Foreskin melanocyte (primary cell): ENCODE measurements at places on chromosomes 6 and 20.

DNA sequence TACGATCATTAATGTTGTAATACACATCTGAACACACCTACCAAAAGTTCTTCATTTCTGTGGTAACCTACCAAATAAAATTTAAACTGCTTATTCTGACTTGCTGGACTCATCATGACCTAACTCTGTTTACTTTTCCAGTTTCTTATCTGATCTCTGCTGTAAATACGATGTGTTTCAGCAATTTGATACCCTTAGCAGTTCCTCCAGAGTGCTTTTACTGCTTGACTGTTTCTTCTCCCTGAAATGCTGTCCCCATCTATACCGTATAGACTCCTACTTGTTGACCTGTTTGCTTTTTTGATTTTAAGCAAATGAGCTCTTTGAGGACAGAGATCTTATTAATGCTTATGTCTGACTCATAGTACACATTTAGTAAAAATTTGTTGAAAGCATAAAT is 119.5 kb downstream of the SCAF8 start:
- DNase-seq: no peak

GRCh38 chr6:7153789-7154188 is 46.0 kb downstream of the RREB1 start:
- no peak for DNase-seq

DNA sequence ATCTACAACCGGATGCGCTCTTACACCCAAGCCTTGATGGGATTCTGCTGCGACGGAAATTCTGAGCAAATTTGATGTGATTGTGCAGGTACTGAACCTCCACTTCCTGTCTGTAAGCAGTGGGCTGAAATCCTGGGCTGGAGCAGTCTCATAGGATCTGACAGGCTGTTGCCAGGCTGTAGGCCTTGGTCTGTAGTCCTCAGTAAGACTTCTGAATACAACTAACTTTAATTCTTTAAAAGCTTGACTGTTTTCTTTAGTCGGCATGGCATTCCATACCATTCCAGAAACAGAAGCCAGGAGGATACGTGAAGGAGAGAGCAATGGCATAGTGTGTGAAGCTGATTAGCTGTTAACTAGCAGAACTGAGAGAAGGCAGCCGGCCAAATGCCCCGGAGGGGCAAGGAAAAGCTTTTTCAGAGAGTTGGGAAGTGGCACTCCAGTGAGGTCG is 68.3 kb downstream of the ADTRP start:
- peak; percentile 73 for DNase-seq

DNA sequence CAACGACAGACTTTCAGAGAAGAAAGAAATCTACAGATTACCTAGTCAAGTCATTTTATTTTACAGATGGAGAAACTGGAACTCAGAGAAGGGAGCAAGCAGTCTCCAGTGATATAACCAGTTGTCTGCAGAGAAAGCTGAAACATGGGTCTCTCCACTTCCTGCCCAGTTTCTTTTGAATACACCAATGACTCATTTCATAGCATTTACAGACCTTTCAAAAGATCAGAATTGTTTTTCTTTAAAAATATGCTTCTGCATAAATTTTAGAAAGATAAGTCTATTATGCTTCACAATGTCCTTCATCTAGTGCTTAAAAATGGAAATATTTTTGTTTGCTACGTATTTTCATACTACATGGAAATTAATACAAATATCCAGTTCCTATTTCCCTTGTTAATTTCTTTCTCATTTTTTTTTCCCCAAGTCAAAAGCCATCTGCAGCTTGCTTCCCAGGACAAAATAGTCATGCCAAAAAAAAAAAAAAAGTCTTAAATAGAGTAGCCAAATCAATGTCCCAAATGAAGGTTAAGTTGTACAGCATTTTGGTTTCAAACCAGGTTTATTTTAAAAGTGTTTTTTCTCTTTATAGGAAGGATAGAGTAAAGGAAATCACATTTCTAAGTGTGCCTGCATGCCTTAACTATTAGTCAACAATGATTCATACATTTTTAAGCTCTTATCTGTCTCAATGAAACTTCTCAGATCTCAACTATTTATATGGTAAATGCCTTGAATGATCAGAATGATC is 36.9 kb downstream of the ARHGAP18 start:
- DNase-seq: peak; percentile 76

- DNase-seq: peak; percentile 72
Observed at GRCh38 chr20:58634521-58635278, 16.4 kb upstream of the STX16 start.

DNA sequence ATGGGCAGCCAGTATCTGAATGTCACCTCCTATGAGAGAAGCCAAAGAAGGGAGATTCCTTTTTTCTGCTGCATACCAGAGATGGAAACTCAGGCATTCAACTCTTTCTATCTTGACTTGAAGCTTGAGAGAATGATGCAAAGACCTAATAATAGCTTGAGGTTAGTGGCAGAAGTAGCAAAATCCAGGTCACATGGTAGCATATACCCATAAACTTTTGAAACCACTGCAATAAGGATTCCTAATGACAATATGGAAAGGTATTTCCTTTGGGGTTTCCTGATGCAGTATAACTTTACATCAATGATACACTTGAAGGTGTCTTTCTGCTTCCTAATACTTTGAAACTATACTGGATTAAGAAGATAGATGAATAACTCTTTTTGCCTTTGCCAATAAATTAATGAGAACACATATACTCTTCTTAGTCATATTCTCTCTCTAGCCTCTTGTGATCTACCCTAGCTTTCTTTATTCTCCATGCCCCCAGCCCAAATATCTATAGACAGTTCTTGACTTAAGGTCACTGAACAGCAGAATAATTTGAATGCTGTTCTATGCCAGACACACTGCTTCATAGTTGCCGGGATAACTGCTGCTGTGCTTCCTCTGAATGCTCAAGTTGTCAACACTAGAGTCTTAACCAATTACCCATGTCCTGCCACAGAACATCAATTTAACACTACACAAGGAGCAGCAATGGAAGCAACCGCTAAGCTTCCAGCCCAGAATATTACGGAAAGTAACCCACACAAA is 155.5 kb upstream of the SIM1 start:
- DNase-seq: no peak

GRCh38 chr6:35774116-35774794 is 2.1 kb upstream of the CLPSL2 start:
- no peak for DNase-seq

- DNase-seq: no peak
Observed at GRCh38 chr6:142735204-142735603, 209.8 kb downstream of the HIVEP2 start.

DNA sequence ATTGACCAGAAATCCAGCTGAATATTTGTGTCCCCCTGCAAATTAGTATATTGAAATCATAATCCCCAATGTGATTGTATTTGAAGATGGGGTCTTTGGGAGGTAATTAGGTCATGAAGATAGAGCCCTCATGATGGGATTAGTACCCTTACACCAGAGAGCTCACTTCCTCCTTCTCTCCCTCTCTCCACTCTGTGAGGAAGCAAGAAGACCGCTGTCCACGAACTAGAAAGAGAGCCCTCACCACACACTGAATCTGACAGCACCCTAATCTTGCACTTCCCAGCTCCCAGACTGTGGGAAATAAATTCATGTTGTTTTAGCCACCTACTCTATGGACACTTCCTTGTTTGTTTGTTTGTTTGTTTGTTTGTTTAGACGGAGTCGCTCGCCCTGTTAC is 11.9 kb upstream of the PLAGL1 start:
- DNase-seq: no peak

GRCh38 chr6:100880149-100880852 is 828 bp downstream of the ASCC3 start:
- DNase-seq: no peak

GRCh38 chr6:16595514-16596120 is 165.6 kb downstream of the ATXN1 start:
- no peak for DNase-seq

GRCh38 chr6:107600121-107600520 is 110.2 kb downstream of the SOBP start:
- DNase-seq: no peak

DNA sequence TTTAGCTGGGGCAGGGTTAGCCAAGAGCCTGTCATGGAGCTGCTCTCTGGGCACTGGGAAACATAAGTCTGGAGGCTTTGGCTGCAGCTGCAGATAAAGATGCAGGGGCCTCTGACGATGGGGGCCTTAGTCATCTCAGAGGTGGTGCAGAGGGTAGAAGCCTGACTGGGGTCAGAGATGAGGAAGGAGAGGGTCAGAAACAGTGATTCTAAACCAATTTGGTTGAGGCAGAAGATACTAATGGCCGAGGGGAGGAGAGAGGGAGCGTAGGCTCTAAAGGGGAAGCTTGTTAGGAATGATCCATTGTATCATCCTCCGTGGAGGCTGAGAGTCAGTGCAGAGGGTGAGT is 33.8 kb downstream of the PLEKHG1 start:
- no peak for DNase-seq

GRCh38 chr6:767755-768512 is 75.0 kb upstream of the EXOC2 start:
- no peak for DNase-seq

- DNase-seq: no peak
Observed at GRCh38 chr20:34904202-34904621, 27.8 kb downstream of the ACSS2 start.

- peak; percentile 28 for DNase-seq
Observed at GRCh38 chr20:50746138-50746940, 15.0 kb downstream of the PARD6B start.

DNA sequence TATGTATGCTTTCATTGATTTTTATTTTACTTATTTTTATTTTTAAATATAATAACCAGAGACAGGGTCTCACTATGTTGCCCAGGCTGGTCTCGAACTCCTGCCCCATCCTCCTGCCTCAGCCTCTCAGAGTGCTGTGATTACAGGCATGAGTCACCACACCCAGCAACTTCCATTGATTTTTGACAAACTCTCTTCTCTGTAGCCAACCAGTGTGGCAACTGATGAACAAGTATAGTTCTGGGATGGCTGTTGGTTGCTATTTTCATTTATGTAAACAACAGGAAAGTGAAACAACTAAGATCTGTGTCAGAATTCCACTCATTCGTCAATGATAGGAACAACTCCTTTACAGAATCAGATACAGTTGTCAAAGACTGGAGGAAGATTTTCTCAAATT is 356.7 kb upstream of the JARID2 start:
- no peak for DNase-seq

GRCh38 chr20:24153101-24154040 is 164.8 kb upstream of the GGTLC1 start:
- no peak for DNase-seq

DNA sequence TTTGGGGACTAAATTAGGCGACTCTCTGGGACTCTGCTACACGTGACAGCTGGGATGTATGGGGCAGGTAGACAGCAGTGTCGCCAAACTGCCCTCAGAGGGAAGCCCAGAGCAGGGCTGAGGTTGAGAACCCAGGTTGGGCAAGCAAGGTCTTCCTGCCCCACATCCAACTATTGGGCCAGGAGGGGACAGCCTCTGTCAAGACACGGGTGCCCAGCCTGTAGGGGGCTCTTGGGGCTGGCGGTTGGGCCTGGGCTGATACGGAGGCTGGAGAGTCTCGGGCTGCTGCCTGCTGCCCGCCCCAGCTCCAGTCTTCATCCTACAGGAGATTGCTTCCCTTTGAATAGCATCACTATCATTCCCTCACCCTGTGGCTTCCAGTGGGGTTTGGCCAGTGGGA is 33.3 kb downstream of the CPNE5 start:
- no peak for DNase-seq

- DNase-seq: no peak
Observed at GRCh38 chr20:36653456-36653855, 7.5 kb upstream of the SLA2 start.

DNA sequence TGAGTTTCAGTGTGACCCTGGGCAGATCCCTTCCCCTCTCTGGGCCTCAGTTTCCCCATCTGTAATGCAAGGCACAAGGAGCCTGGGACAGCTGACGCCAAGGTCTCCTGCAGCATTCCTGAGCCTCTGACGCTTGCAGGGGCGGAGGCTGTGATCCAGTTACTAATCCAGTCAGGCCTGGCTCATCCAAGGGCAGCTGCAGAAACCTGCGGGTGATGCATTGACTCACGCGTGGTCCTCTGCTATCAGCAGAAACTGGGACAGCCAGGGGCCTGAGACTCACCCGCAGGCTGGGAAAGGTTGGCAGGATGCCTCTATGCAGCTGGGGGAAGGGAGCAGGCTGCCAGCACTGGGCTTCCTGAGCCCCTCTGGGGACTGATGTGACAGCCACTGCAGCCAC is 65.0 kb upstream of the SIRPA start:
- no peak for DNase-seq

GRCh38 chr20:13671916-13672378 is 33.2 kb upstream of the TASP1 start:
- DNase-seq: no peak

DNA sequence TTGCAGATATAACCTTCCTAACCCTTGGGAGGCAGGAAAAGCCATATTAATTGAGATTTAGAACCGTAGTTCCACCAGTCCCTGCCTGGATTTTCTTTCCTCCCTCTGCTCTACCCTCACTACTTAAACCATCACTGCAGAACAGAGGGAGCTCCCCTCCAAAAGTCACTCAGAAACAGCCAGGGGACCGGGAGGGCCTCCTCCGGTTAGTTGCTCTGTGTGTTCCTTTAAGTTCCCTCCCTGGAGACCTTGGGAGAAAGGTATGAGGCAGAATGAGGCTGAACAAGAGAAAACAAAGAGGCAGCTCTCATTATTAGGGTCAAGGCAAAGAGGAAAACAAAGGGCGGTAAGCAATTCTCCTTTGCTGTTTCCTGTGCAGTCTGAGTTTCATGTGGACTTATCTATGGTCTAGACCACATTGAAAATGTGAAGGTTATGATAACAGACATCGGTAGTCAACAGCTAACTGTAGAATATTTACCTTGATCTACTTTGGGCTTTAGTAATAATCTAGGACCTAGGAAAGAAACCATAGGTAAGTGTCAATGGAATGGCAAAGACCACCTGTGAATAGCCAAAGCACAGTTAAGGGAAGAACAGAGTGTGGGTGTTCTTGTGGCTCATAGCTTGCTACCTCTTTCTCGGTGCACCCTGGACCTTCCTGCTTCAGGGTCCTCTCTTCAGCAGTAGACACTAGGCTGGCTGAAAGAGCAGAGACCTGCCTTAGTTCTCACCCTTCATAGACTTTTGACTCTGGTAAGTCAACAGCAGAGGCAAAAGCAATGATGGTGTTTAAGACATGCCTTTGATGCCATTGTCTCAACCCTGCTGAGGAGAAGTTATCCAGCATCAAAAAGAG is 250.9 kb upstream of the CITED2 start:
- DNase-seq: no peak
